IPS DF 19.7 (cell line): ENCODE measurements at places on chromosomes 3 and 15.
A peak's percentile ranks its signal among the peaks of the same experiment; 100 is the strongest.

DNA sequence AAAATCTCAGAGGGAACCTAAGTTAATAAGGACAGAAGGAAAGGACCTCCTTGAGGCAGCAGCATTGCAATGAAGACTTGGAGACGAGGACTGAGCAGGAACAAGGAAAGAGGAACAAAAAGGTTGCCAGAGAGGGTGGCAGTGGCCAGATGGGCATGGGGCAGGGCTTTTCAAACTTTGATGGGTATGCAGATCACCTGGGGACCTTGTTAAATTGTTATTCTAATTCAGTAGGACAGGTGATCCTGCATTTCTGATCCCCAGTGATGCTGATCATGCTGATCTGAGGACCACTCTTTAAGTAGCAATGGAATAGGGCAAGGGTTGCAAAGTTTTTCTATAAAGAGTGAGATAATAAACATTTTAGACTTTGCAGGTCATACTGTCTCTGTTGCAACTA, 11.1 kb downstream of the COL6A6 start:
- no peak for DNase-seq

DNA sequence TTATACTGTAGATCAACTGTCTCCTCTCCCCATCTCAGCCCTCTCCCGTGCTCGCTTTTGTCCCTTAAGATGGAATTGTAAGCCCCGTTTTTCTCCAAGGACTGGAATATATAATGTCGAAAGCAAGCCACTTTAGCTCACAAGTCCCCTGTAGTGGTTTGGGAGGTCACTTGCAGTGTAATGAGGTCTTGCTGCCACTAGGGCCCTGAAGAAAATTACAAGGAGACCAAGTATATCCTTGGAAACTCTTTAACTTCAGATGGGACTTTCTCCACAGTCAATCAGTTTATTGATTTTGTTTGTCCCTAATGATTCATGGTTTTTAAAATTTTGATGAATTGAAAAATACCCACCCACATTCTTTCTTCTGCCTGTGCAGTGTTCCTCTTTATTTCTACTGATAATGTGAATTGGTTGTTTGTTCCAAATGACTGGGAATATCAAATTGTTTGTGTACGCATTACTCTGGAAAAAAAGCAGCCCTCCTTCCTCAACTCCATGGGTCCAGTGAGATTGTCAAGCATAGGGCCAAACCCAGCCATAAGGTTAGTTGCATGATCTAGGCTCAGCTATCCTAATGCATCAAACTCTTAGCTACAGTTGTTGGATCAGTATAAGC, 294.8 kb downstream of the MCTP2 start:
- DNase-seq: peak; percentile 28

DNA sequence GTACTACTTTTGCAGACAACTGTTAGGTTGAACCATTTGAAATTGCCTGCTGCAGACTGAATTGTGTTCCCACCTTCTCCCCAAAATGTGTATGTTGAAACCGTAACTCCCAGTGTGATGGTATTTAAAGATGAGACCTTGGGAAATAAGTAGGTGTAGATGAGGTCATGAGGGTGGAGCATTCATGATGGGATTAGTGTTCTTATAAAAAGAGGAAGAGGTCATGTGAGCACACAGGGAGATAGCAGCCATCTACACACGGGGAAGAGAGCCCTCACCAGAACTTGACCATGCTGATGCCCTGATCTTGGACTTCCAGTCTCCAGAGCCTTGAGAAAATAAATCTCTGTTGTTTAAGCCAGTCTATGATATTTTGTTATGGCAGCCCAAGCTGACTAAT, 17.4 kb upstream of the FHIT start:
- DNase-seq: no peak

DNA sequence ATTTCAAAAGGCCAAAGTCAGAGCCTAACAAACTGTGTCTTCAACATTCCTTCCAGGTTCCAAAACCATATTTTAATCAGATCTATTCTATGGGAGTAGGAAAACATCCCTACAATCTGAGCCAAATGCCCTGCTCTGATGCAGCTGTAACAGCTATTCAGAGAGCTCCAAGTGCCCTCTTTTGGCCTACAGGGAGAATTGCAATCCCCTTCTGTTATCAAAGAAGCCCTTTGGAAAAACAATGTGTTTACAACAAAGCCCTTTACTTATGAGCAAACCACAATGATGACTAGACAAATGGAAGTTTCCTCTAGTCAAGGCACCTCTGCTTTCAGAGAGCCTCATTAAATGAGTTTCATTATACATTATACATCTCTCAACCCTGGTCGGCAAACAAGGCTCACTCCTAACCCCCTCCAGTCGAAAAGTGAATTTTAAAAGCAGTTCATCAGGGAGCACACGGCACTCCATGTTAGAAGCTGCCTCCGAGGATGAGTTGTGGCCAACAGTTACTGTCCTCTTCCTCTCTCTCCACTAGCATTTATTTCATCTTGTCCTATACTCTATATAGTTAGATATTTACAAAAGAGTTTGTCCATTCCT, 42.6 kb upstream of the TMCO5A start:
- DNase-seq: peak; percentile 12

- no peak for DNase-seq
These were observed 207.5 kb downstream of the SATB1 start for GRCh38 chr3:18217507-18218174.

DNA sequence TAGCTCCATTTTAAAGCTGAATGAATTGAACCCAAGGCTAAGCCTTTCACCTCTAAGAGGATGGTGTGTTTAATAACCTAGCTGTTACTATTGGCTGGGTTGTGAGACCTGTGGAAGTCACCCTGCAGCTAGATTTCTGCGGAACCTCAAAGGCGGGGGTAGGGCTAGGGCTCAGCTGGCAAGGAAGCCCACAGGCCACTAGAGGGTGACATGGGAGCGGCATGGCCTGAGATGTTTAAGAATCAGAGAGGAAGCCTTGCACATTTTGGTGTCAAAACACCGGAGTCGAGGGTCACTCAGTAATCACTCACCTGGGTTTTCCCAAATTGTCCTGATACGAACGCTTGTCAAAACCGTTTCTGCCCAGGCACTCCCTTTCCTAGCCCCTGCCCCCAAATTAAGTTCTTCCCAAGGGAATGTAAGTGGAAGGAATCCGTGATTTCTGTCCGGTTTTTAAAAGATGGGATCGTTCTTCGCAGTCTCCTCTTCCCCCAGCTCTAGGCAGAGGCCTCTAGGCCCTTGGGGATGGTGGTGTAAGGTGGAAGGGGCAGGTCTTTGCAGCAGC, 3.8 kb upstream of the ACAD9 start:
- peak; percentile 25 for DNase-seq

DNA sequence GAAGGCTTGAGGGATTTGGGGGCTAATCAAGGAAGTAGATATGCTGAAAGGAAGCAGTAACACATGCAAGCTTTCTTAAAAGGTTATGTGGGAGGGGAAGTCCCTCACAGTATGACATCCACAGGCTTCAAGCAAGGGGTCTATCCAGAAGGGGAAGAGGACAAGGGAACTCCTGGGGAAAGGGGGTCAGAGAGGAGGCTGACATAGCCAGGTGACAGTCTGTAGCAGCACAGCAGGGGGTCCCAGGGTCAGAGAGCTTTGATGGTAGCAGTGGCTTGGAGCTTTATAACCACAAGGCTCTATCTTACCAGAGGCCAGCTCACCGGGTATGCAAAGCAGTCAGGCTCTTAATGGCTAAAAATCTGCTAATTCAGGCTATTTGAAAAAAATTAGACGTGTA, 150.6 kb upstream of the NSMCE3 start:
- DNase-seq: no peak

DNA sequence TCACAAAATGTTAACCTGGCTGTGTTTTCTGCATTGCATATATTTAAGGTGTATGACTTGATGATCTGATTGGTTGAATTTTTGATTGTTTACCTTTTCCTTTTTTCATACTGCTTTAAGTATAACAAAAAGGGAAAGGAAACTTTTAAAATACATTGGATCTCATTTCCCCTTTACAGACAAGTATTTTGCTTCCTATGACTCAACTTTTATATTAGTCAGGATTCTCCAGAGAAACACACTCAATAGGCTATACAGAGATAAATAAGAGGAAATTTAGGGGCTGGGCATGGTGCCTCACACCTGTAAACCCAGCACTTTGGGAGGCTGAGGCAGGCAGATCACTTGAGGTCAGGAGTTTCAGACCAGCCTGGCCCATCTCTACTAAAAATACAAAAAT, 205.8 kb downstream of the TJP1 start:
- no peak for DNase-seq

GRCh38 chr3:94734206-94734605, 671.3 kb downstream of the NSUN3 start:
- DNase-seq: no peak

GRCh38 chr3:46632792-46633191, 20.5 kb downstream of the FAM240A start:
- DNase-seq: no peak

DNA sequence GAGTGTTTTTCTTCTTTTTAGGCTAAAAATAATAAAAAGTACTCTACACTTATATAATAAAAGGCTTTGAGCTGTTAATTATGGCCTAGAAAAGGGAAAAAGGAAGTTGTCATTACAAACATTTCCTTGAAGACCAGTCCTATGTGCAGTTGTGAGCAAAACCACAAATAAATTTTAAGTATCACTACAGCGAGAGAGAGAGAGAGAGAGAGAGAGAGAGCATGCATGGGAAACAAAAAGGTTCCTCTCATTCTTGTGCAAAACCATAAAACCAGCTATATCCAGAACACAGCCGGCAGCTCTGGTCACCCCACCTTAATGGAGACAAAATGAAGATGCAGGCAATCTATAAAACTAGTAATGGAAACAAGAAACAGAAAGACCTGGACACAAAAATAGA, 33.6 kb downstream of the HEG1 start:
- DNase-seq: no peak

GRCh38 chr3:23159929-23160328, 43.2 kb upstream of the UBE2E2 start:
- DNase-seq: no peak

GRCh38 chr3:71547249-71548198, 36.0 kb downstream of the FOXP1 start:
- DNase-seq: no peak

DNA sequence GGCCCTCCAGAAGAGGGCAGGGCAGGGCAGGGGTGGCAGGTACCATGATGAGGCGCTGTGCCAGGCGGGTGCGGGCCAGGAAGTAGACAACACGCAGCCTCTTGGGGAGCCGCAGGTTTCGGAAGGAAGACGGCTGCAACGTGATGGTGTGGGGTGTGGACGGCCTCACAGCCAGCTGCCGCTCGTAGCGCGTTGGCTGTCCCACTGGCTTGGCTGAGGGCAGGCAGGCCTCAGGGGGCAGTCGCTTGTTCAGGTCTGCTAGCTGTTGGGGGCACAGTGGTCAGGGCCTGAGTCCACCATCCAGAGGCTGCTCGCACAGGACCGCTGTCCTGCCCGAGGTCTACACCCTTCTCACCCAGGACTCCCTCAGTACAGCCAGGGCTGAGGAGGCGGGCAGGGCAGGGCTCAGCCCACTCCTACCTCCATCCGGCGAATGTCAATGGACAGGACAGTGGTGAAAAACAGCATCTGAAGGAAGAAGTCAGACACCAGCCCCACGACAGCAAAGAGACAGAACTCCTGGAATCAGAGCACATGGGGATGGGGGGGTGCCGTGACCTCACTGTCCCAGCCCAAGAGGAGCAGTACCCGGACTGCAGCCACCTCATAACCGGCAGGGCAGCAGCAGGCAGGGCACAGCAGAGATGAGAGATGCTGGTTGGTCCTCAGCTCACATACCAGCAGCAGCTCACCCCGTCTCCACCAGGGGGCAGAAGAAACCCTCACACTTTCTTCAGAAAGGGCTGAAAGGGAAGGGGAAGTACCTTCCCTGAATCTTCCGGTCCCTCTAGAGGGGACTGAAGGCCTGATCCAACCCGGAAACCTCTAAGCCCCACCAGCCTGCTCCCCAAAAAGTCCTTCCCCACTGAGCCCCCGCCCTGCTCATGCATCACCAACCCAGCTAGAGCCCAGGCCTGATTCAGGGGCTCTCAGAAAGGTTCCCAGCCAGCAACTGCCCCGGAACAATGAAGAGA, 40.0 kb downstream of the PTPN23 start:
- peak; percentile 57 for DNase-seq

DNA sequence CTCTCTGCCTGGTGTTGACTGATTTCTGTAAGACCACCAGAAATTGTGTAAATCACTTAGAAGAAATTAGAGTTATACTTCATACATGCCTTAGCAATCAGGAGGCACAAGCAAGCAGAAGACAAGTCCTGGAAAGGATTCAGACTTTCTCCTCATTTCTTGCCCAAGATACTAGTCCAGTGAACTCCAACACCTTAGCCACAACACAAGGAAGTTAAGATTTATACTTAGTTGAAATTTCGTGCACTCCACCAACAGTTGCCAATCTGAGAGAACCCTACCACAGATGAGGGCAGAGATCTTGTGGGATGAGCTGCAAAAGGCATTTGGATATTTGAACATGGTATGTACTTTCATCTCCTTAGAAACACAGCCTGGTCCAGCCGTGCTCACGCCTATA, 2.3 kb downstream of the P3H2 start:
- no peak for DNase-seq

DNA sequence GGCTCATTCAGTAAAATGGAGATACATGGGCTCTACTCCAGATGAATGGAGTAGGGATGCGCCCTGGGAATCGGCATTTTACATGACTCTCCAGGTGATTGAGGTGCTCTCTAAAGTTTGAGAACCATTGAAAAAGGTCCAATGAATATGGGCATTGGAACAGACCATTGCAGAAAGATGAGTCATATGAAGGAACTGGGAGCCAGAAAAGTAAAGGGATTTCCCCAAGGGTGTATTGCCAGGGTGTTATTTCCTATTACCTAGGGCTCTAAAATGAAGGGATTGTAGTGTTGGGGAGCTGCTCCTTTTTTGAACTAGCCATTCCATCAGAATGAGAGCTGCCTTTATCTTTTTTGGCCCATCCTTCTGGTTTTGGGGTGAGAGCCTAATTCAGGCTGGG, 21.7 kb downstream of the CLDN11 start:
- no peak for DNase-seq

DNA sequence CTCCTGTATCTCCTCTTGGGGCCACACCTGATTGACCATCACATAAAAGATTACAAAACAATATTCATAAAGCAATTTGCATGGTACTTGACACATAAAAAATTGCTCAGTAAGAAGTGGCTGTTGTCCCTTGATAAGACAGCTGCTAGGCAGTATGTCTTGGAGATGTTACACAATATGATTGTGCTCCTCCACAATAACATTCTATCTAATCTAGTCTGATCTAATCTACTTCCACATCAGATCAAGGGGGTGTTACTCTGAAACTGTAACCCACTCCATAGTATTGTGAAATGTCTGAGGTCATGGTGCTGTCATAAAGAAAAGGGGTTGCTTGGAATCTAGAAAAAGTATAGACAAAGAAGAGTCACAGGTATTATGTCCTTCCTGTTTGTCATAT, 23.4 kb upstream of the AQP9 start:
- DNase-seq: no peak

DNA sequence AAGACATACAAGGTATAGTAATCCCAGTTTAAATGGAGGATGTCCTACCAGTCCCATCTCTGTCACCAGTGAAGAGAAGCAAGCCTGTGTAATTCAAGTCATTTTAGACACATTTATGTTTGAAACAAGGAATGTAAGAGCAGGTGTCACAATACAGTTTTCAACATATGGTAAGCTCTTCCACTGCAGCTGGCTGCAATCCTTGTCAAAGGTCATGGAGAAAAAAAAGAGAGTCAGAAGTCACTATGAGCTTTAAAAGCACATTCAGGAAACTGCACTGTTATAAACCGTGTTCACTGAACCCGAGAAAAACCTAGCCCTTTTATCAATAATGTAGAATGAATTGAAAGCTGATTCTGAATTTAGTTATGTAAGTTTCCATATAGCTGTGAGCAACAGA, 206.4 kb downstream of the NAALADL2 start:
- no peak for DNase-seq

GRCh38 chr3:182393151-182393550, 400.2 kb upstream of the ATP11B start:
- DNase-seq: no peak
